ENCODE measurements at places on chromosomes 11 and 22.

DNA sequence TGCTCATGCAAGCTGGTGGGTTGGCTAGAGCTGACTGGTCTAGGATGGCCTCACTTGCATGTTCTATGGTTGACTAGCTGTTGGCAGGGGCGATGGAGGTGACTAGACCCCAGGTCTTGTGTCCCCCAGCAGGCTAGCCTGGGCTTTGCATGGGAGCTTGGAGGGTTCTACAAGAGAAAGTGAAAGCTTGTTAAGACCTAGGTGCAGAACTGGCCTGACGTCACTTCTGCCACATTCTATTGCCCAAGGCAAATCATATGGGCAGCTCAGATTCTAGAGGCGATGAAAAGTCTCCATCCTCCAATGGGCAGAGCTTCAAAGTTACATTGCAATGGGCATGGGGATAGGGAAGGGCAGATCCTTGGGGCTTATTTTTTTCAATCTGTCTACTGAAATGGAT is 170.9 kb downstream of the MIAT start:
- no peak for DNase-seq

GRCh38 chr11:44784436-44784760 is 57.6 kb downstream of the TSPAN18 start:
- no peak for DNase-seq

DNA sequence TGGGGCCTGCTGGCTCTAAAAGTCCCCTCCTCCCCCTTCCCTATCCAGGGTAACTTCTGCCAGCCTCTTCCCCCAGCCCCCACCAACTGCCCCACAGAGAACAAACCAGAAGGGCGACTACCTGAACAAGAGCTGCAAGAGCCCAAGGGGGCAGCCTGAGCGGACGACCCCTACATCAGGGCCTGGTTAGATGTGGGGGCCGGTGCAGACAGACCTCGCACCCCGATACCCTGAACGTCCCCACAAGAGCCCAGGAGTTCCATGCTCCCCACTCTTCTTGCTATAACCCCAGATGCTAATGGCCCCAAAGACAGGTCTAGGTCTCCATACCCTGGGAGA is 20.7 kb downstream of the SUN2 start:
- DNase-seq: no peak

DNA sequence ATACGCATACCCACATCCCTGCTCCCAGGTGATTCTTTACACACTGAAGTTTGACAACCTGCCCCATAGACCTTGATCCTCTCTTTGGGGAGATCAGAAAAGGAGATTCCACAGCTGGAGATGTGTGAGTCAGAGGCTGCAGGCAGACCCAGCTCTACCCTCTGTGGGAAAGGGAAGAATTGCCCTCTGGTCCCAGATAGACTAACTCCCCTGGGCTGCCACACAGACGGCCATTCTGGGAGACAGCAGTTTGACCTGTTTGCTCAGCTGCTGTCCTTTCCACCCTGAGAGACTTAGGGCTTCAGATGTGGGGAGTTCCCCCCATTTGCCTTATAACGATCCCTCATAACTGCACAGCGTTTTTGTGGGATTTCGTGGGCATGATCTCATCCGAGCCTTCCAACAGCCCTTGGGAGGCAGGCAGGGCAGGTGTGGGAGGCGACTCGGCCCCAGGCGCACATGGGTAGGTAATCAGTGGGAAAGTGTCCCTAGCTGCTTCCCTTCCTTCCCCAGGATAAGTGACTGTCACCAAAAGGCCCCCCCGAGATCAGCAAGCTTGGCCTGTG is 14.1 kb downstream of the FAM83F start:
- no peak for DNase-seq

DNA sequence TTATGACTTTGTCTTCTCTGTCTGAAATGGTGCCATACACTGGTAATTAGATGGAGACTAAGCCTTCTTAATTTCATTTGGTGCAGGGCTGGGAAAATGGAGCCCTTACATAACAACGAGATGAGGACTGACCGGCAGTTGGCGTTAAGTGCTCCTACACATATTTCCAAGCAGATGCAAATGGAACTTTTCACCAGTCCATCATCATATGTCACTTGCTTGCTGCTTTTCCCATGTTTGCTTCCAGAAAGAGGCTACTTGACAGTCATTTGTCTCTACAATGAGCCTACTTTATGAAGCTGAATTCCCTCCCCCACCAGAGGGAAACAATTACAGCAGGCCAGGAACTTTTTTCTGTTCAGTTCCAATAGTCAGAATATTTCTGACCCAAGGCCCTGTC is 32.6 kb downstream of the SVIP start:
- no peak for DNase-seq

DNA sequence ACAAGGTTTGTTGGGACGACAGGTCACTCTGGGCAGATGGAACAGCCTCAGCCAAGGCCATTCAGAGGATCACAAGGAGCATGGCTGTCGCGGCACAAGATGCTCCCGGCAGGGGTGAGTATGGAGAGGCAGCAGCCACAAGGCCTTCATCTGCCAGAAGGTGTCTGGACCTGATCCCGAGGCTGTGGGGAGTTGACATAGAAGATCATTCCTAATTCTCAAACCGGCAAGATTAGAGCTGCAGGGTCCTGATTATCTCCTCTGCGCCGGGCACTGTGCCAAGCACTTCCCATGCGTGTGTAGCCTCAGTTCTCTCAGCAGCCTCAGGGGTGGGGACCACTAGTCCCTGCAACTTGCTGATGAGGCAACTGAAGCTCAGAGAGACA is 32.3 kb upstream of the RFPL3 start:
- DNase-seq: no peak

- DNase-seq: no peak
These were observed 99.1 kb upstream of the GRAMD1B start for GRCh38 chr11:123330948-123331347.

DNA sequence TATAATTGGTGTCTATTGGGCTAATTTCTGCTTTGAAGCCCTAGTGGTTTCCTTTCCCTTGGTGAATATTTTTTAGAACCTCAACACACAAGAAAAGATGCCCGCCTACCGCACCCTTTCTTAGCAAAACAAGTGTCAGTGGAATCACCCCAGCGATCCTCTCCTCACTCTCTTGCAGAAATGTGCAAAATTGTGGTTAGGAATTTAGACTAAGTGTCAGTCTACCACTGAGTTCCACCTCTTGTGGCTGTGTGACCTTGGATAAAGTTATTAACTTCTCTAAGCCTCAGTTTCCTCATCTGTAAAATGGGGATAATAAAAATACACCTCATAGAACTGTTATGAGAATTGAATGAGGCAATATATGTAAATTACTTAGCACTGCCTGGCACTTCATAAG is 5.3 kb upstream of the JAML start:
- DNase-seq: no peak

DNA sequence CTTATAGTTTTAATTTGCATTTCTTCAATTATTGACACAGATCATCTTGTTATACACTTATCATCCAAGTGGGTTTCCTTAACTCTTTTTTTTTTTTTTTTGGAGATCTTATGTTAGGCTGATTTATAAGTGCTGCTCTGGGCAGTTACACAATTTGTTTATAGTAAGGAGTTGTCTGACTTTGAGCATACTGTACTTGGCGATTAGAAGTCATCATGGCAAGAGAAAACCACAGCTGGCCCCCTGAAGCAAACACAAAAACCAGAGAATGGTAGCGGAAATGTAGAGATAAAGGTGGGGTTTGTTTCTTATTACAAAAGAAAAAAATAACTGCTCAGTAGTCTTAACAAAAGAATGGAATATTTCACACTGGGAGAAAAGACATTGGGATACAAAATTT is 292.6 kb downstream of the SWAP70 start:
- no peak for DNase-seq

DNA sequence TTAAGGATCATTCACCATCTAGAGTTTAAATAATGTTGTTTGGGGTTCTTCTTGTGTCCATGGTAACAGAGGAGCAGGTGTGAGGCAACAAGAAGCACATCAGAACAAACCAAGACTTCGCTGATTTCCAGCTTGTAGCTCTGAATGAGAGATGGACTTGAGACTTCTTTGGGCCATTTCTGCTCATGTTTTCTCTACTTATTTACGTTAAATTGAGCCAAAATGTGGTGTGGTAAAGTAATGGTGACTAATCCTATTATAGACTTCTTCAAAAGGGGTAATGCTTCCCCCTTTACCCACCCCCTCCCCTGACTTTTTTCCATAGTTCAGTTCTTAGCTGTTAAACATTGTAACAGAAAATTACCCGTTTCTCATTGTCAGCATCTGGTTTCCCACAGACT is 65.2 kb downstream of the CSTPP1 start:
- no peak for DNase-seq

- DNase-seq: no peak
These were observed 9.6 kb downstream of the PARVB start for GRCh38 chr22:44033694-44034093.

- DNase-seq: no peak
These were observed 5.4 kb downstream of the LRRC32 start for GRCh38 chr11:76665172-76665571.

DNA sequence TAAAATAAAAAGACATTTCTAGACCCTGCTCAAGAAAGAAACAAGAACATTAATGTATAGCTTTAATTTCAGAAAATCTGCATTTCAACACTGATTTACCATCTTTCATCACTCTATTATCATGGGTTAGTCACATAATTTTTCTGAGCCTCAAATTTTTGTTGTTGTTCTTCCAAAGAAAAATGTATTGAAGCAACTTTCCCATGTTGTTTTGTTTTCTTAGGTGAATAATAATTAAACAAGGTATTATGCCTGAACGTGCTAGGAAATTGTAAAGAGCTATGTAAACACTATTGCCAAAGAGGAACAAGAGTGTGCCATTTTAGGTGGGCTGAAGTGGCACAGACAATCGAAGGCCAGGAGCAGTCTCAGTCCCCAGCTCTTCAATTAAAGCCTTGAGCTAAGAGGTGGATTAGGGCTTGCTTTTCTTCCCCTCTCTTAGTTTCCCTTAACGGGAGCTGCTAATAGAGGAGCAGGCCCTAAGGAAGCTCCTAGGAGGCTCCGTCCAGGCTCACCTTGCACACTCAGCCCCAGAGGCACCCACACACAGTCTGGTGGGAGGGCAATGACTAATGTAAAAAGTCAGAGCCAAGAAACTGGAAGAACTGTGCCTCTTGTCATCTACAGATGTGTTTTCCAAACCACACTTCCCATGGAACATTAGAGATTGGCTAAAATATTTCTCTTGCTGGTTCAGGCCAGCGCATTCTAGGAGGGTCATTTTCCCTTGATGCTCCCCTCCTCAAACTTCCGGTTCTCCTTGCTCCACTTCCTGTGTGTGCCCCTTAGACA is 8.8 kb upstream of the UBASH3B start:
- no peak for DNase-seq

DNA sequence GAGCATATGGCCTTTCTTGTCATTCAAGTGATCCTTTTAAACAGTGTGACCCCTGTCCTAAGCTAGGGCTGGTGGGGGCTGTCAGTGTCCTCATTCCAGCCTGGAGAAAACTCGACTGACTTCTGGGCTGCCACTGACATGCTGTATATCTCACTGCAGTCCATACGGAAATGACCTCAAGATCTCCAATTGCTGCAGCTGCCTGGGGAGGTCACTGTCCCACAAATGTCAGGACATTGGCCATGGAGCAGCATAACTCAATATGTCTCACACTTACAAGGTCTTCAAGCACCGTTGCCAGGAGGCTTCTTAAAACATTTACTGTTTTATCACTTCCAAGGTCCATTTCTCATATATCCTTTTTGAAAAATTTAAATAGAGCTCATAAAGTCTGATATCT is 27.8 kb upstream of the CSNK2A3 start:
- DNase-seq: no peak

DNA sequence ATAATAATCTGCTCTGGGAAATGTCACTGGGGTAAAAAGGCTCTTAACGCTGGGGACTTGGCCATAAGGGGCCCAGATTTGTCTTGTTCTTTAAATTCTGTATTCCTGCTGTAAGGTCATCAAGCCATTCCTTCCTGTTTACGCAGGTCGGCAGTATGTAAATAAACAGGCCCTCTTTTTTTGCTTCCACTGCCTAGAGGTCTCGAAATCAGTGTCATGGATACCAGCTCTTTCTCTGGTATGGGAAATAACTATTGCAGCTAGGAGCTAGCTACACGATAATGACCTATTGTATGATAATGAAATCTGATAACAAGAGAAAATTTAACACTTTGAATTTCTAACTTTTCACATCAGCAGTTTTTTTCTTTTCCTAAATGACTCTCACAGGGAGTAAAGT is 209.2 kb upstream of the NARS2 start:
- no peak for DNase-seq

GRCh38 chr11:75145196-75145971 is 5.5 kb upstream of the SLCO2B1 start:
- no peak for DNase-seq

DNA sequence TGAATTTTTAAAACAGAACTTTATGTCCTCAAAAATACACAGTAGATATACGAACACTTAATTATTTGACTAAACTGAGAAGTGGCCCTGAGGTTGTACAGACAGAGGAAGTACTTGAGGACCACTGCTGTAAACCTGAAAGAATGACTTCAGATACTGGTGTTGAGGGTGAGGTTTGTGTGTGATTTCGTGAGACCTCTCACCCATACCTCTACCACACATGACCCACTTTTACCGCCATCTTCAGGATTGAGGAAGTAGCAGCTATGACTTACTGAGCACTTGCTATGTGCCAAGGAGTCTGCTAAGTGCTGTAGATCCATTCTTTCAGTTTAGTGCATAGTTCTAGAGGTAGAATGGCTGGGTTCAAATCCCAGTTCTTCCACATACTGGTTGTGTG is 21.9 kb downstream of the MMP13 start:
- no peak for DNase-seq

DNA sequence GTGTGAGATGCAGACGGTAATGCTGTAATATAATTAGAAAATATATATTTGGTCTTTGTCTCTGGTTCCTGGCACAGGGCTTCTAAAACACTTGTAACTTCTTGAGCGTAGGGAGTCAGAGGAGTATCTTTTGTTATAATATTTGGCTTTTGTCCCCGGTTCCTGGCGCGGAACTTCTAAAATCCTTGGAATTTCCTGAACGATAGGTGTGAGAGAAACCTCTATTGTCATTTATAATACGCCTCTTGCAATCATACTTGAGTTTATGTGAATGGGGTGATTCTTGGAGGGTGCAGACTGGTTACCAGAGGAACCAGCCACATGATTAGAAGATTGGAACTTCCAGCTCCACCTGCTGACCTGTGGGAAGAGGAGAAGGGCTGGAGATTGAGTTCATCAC is 54.1 kb upstream of the ZBED5 start:
- DNase-seq: no peak

GRCh38 chr11:10076458-10077141 is 217.4 kb downstream of the SBF2 start:
- DNase-seq: peak; percentile 5

GRCh38 chr11:115502636-115503082 is 1.6 kb downstream of the CADM1 start:
- no peak for DNase-seq

DNA sequence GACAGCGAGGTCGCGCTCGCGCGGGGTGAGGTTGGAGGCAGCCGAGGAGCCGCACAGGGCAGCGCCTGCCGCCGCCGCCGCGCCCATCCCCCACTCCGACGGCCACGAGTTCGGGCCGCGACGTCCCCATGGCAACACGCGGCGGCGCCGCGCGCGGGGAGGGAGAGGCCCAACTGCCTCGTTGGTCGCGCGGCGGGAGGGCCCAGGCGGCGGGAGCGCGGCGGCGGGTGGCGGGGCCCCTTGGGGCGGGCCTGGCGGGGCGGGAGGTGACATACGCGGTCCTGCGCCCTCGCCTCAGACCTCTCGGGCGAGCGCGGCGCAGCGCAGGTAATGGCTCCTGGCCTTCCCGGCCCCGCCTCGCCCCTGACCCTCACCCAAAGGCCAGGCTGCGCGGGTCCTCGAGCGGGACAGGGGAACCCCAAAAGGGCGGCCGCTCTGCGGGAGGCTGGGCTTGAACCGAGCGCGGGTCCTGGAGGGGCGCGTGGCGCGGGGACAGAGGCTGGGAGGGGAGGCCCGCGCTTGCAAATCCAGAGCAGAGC is at the start of gene DEUP1:
Gene DEUP1 (plus strand): TSS at position 297 of the 539 bp plus-strand sequence. CDS start 1,518 bp downstream, outside the sequence.
- DNase-seq: peak; percentile 4

GRCh38 chr11:104328512-104328907 is 164.6 kb upstream of the PDGFD start:
- DNase-seq: no peak
